ENCODE measurements at places on chromosomes 2 and 18.

DNA sequence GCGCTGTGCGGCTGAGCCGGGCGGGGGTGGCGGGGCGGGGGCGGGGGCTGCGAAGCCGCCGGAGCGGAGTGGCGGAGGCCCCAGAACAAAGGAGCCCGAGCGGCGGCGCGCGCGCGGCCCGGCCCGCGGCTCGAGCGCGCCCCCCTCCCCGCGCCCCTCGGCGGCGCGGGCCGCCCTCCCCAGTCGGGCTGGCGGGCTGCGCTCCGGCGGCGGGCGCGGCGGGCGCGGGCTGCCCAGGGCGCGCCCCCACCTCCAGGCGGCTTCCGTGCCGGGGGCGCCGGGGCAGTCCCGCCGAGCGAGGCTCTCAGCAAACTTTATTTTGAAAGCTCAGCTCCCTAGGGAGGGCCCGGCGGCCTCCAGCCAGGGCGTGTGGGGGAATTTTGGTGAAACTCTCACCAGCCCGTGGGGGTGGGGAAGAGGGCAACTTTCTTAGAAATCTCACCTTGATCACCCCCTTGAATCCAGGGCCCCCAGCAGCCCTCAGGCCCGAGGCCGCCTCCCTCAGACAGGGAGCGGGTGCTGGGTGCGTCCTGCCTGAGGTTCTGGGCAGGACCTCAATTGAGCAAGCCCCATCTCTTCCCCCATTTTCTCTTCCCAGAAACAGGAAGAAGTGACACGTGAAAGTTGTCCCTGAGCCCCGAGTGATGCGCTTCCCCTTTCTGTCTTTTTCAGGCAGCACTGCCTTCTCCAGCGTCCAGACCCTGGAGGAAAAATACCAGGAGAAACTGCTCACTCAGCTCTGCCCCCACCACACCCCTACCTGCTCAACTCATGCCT, 786 bp downstream of the TET3 start:
- no peak for DNase-seq

DNA sequence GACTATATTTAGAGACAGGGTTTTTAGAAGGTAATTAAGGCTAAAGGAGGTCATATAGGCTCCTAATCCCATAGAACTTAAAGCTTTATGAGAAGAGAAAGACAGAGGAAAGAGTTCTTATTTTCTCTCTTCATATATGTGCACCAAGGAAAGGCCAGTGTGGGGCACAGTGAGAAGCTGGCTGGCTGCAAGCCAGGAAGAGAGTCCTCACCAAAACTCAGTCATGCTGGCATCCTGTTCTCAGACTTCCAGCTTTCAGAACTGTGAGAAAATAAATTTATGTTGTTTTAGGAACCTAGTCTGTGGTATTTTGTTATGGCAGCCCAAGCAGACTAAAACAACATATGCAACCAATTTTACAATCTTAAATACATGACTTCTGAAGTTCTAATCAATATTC, 31.5 kb upstream of the ATIC start:
- DNase-seq: no peak

GRCh38 chr18:2935438-2936192, 77.3 kb downstream of the LPIN2 start:
- no peak for DNase-seq

DNA sequence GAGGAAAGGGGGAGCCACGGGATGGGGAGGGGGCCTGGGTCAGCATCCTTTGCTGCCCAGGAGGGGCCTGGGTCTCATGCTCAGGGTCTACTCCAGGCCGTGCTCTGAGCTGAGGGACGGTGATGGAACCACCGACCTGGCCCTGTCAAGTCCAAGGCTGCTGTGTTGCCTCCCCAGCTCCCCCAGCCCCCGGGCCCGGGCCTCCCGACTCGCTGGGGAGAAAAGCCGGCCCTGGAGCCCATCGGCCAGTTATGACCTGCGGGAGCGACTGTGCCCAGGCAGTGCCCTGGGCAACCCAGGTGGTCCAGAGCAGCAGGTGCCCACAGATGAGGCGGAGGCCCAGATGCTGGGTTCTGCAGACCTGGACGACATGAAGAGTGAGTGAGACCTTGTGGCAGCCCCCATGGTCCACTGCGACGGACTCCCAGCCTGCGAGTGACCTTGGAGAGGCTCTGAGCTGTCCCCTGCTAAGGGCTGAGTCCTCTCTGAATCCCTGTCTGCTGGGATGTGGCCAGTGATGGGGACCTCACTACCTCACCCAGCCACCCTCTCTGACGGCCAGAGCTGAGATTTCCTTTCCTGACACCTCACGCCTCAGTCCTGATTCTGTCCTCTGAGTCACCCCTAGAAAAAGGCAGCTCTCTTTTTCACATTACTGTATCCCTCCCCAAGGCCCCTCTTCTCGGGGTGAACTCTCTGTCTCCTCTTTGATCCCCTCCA, 2.7 kb downstream of the SLC4A3 start:
- DNase-seq: no peak

DNA sequence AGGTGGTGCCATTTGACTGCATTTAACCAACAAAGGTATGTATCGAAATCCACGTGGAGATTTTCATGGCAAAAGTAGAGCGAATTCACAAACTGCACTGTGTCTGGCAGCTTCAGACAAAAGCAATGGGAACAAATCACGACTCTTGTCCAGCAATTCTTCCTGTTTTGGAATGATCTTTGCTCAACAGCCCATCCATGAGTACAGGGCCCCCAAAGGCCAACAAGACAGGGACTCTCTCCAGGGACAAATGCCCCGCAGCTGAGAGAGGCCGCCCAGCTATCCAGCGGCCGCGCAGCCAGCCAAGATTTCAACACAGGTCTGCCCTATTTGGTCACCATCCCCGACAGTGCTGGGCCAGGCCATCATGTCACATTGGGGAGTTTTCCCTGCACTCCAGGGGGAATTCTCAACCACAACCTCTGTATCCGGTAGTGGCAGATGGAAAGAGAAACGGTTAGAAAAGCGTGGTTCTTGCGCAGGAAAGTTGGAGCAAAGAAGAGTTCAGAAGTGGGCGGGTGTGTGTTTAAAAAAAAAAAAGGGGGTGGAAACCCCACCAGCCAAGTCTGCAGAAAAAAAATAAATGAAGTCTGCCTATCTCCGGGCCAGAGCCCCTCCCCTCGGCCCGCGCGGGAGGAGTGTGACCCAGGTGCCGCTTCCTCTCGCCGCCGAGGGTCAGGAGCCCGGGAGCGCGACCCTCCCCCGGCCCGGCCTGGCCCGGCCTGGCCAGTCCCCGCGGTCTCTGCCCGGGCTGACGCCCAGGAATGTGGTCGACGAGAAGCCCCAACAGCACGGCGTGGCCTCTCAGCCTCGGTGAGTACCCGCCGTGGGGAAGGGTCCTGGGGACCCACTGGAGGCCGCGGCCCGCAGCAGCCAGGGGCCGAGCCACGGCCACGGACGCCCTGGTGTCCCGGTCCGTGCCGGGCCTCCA, at the start of gene GYPC:
Gene GYPC, plus strand, starts transcription at position 659 of the 931 bp plus-strand sequence. Its CDS starts 106 bp downstream, at position 765.
- peak; percentile 65 for DNase-seq

DNA sequence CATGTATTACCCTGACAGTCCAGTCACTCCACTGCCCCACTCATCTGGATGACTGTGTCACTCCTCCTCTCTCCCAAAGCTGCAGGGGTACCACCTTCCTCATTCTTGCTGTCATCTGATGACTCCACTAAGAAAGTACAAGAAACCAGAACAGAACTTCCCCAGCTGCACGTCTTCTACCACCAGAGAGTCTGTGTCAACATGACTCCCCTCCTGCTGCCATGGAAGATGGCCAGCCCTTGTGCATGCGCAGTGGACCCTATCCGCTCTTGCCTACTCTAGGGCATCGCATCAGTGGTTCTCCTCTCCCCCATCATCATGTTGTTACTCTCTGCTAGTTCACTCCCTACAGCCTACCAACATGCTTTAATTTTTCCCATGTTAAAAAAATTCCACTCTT, 14.5 kb upstream of the ST8SIA3 start:
- no peak for DNase-seq

DNA sequence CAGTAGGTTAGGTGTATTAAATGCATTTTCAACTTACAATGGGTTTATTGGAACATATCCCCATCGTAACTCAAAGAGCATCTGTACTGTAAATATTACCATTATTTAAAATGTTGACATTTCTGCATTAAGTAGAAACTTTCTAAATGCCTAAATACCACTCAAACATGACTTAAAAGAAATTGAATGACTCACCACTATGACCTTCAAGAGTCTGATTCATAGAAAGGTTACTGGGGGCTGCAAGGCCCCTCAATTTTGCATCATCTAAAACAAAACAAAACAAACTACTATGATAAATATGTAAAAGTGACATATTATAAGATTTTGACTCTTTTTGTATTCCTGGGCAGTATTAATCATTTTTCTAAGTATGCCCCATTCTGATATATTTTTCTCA, 7.6 kb downstream of the WDR35 start:
- DNase-seq: no peak

GRCh38 chr2:174171686-174172445, 76.5 kb downstream of the OLA1 start:
- no peak for DNase-seq

DNA sequence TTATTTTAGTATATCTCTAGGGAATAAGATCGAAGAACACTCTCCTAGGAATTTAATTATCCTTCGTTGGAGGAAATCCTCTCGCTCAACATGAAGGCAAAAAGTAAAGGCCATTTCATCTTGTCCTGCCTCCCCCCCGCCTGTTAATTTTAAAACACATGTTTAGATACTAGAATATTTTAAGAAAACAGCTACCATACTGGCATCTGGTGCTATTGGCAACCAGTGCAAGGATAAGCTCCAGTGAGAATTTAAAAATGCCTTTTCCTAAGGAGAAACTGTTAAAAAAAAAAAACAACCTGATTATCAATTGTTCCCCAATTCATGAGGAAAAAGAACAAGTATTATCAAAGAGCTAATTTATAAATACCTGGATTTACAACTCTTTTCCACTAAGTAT, 864.7 kb downstream of the NRXN1 start:
- no peak for DNase-seq

DNA sequence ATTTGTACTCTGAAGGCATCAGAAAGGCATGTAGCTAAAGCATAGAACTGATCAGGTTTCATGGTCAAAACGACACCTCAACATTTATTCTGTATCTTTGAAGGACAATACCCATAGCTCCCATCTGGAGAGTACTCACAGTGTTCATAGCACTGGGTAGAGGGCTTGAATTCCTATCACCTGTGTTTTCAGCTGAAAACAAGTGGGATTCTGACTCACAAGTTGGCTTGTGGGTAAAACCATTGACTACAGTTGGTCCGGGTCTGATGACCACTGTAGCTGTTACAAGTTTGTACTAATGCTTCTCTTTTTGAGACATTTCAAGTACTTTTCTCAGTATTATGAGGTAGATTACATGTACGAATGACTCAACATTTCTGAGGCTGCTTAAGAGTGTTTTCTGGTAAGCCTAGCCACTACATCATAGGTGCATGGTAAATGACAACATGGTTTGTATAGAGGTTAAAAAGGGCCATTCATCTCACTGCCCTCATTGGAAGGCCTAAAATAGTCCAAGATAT, 68.6 kb upstream of the PELI1 start:
- DNase-seq: no peak

DNA sequence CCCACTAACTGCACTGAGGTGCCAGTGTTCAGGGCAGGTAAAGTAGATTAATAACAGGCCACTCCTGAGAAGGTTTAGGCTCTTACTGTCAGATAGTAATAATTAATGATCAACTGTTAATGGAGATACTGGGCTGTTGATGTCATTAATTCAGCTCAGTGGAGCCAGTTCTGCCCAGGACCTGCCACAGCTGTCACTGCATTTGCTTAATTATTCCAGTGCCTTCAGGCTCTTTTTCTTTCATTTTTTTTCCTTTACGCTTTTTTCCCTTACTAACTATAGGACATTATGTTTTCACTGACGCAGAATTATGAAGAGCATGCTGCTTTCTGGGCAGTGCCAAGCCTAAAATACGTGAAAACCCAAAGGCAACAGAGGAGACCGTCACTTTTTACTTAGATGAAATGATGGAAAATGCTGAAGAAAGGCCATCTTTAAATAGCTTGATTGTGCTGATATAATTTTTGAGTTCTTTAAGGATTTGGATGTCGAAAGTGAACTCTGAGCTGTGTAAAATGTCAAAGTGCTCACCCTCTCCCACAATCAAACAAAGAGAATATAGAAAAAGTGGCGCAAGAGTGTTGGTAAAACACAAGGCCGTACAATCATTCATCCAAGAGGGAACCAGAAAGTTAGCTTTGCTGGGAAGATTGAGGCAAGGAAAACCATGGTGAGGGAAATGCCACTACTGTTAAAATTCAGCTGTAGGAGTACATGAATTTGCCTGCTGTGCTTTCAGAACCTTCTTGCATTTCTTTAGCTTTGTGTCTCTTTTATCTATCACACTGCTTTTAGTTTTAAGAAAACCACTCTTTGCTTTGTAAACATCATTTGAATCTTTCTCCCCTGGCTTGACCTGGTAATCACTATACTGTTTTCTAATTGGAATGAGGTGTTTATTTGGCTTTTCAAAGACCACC, 192.0 kb upstream of the ZEB2 start:
- DNase-seq: no peak

- DNase-seq: no peak
These were observed 511.5 kb upstream of the RAB6C start for GRCh38 chr2:129467941-129468340.

DNA sequence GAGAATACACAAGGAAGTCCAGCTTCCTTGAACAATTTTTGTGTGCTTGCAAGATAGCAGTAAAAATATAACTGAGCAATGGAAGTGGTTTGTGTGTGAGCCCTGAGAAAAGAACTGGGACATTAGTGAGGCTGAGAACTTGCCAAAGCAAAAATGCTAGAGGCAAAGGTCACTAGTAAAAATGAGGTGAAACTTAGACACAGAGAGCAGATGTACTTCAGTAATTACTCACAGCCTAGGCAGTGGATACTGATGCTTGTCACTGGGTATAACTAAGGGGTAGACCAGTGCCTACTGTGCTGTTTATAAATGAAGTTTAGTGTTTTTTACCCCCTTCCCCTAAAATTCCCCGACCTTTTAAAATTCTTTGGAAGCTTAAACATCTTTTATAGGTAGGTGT, 450.1 kb downstream of the LPIN1 start:
- DNase-seq: no peak

GRCh38 chr2:192443831-192444230, 249.1 kb upstream of the TMEFF2 start:
- DNase-seq: no peak

GRCh38 chr2:159497256-159497655, 119.1 kb downstream of the BAZ2B start:
- DNase-seq: no peak

GRCh38 chr18:61910101-61910500, 17.3 kb upstream of the RNF152 start:
- no peak for DNase-seq

- DNase-seq: no peak
These were observed 123.1 kb downstream of the ARHGAP15 start for GRCh38 chr2:143252138-143252907.

- DNase-seq: no peak
These were observed 330.3 kb upstream of the KCNJ3 start for GRCh38 chr2:154368153-154368552.

DNA sequence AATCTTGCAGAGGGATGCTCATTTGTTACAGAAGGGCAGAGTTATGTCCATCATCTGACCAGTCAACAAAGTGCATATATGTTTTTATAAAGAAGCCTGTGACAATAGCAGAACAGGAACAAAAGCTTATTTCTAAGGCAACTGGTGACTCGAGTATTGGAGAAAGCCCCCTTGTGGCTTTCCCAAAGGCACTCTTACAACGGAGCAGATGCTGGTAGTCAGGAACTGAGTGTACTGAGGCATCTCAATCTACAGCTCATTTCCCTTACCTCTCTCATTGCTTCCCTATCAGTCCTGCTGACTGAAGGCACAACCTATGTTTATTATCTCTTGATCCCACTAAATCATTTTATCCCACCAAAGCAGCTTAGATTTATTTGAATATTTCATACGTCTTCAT, 557.1 kb upstream of the CHAC2 start:
- DNase-seq: no peak

Measured in CD4-positive, alpha-beta T cell treated with Interleukin-6 for 4 hours (primary cell).